ENCODE measurements at places on chromosomes 3 and 15.

GRCh38 chr3:137992592-137992991, 17.4 kb upstream of the CLDN18 start:
- DNase-seq = no peak

GRCh38 chr3:48057521-48057920, 41.3 kb upstream of the MAP4 start:
- no peak for DNase-seq

DNA sequence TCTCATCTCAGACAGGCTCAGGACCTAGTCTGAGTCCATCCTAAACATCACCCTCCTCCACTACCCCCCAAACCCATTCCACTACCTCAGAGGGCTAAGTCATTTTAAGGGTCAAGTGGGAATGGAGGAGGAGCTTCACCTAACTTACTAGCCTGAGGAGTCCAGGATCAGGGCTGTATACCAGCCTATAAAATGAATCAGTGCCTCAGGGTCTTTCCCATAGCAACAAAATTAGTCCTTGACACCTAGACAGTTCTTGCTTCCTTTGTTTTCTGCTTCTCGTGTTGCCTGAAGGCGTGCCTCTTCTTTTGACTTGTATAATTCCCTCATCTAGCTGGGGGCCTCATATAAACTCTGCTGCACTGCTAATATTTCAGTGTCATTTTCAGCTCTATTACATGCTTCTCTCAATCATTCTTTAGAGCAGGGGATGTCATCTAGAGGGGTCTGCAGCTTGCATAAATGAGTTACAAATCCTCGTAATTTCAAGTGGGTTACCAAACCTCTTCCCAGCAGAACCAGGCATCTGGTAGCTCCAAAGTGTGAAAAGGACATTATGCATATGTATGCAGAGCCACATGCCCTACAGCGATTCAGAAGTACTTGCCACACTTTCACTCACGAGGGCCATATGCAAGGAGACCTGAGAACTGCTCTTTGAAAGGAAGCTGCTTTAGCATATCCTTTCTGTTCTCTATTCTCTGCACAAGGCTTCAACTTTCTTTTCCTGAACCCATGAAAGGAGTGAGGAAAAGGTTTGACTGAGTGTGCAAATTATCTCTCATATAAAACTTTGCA, 311.7 kb upstream of the SEMA6D start:
- DNase-seq = no peak

DNA sequence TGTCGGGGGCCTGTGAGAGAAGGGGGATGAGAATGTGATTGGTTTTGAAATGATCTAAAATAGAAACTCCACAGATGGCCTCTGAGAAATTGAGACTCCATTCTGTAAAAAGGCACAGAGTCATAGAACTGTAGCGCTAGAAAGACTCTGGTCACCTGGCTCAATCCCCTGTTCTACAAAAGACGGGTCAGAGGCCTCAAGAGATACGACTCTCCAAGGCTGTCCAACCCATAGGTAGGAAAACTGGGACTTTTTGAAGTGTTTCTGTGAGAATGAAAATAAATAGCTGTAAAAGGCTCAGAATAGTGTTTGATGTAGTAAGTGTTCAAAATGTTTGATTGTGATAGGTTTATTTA, 11.7 kb upstream of the TMC3 start:
- DNase-seq = no peak

DNA sequence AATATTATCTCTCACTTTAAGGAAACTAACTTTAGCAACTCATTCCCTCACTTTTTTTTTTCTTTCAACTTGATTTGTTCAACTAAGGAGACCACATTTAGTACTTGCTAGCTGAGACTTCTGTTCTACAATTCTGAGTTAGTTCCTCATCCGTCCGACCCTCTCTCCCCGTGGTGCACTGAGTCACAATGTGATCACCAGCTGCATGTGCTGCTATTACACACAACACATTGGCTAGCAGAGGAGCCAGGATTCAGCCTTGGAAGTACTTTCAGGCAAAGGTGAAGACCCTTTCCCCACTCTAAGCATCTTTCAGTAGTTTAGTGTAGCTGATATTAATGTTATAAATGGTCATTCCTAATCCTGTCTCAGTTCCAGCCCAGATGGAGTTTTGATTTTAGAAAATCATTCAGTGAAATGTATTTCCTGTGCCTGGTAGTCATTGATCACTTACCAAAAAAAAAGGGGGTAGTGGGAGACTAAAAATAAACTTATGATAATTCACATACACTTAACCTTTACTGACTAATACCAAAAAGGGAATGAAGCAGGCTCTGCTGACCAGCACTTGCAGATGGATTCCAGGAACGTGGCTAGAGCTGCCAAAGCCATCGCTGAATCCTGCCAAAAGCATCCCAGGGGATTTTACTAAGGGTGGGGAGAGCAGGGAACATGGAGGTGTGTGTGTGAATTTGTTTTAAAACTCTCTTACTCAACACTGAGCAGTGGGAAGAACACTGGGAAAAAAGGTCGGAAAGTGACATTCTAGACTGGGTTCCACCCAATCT, 424.8 kb downstream of the LPP start:
- no peak for DNase-seq

- no peak for DNase-seq
Measured at GRCh38 chr3:41467481-41467880, 268.2 kb downstream of the CTNNB1 start.

DNA sequence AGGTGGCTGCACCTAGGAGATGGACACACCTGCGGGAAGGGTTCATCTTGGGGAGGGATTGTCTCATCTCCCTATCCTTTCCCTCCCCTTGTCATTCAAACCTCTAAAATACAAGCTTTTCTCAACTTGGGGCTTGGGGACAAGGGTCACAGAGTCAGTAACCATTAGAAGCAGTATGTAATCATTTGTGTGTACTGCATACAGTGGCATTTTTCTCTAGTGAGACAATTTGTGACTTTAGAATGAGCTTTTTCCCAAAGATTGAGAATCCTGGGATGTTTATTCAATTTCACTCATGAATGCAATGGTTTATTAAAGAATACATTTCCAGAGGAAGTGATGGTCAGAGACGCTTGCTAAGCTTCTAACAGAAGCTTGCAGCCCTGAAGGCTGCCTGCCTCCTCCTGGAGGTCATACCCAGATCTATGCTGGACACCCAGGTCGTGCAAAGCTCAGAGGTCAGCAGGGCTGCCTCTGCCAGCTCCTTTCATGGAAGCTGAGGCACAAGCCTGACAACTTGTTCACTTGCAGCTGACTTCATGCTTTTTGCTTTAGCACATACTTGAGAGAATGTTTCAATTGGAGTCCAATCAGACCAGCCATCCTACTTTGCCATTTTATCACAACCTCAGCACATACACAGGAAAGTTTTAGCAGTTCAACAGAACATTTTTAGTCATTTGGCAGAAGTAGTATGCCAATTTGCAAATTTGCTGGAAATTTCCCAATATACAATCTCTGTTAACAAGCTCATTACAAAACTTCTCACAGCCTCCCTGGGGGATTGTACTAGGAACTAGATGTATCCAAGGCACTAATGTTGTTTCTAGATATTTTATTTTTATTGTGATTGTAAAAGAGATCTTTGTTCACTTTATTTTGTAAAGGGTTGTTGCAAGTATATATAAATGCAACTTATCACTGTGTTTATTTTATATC, 25.6 kb upstream of the ALDH1L1 start:
- no peak for DNase-seq

DNA sequence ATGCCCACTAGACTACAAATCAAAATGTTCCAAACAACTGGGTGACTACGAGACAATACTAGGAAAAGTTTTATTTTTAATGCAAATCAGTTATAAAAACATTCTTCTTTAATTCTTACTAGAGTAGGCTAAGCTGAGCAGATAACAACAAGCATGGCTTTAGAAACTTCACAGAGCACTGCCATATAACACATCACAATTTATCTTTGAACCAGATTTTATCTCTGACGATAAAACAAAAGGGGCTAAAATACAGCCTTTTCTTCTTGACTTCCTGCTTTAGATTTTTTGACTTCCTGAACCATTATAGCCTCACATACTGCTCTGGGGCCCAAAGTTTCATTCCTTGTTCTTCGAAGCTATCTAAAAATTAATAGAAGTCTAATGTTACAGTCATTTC, 25.9 kb downstream of the TBC1D2B start:
- no peak for DNase-seq

- no peak for DNase-seq
Measured at GRCh38 chr3:136632625-136633081, 119.5 kb downstream of the STAG1 start.

DNA sequence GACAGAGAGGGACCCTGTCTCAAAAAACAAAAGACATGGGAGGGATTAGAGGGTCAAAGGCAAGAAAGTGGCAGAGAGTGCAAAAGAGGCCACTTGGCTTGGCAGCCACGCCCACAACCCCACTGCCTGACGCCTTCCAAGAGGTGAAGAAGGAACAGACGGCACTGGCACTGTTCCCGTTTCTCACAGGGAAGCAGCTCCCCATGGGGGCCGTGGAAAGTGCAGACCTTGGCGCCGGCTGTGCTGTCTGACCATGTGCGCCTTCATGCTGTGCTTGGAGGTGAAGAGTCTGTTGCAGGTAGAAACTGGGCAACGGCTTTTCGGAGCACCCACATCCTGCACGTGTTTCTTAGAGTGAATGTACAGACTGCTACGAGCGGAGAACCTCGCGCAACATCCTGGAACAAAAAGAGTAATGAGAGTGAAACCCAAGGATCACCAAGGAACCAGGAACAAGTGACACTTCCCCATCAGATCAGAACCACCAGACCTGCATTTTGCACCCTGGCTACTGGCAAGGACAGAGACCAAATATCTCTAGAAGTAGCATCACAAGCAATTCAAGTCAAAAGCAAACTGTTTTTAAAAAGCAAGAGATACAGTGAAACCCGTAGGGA, 9.7 kb downstream of the ZXDC start:
- DNase-seq = peak; percentile 85

DNA sequence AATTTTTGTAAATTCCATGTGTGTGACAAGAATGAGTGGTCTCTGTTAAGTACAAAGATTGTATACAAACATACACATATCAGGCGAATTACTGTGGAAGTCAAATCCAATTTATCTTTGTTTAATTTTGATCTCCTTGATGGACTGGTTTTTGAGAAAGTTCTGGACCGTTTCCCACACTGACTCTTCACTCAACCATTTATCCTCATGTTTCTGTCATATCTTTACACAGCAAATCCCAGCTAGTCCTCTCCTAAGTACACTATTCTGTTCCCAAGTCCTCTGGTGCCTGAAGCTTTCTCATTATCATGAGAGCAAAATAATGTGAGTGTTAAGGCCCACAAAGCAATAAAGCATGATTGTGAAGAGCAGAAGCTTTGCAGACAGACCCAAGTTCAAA, 189.9 kb downstream of the WNT5A start:
- DNase-seq = no peak

DNA sequence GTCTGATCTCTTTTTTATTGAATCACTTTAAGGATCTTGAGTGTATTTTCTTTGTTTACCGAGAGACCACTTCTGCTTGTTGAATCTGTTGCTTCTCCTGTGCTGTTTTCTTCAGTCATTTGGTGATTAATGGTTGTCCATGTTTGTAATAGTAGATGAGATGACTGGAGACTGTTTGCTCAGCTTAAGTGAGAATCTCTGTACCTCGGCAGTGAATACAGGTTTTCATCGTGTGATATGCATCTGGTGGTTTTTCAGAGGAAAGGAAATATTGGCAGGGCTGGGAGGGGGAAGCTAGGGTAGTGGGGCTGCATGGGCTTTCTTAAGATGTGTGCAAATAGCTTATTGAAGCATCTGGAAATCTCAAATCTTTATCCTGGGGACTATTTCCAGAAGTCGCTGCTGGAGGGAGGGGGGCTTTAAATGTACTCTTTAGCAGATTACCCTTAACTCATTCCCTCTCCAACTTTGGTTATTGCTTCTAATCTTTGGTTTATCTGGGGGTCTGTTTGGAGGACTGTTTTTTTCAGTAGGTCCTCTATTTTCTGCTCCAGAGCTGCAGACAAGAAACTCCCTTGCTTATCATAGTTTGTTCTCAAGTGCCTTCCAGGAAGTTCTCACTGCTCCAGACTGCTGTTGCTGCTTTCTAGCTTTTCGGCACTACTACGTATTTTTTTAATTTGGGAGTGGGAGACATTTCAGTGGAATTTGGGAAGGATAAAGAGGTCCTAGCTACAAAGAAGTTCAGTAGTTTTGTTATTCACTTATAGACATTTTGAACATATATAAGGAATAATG, 19.4 kb downstream of the CMTM8 start:
- DNase-seq = no peak

DNA sequence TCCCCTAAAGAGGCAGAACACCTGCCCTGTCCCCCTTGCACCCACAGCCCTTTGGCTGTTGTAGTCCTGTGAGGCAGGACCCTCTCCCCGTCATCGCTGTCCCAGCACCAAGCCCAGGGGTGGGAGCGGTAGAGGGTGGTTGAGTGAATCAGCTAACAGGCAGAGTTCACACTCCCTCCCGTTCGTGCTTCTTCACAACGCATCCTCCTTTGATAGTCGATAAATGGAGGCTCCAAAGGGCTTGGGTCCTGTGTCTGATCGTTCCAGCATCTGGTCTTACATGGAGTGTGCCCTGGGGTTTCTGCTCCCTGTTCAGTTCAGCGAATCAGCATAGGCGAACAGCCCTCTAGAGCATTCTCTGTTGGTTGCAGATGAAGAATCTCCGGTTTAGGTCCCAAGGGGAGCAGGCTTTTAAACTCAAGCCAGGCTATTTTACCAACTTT, 820 bp upstream of the HMCES start:
- no peak for DNase-seq

DNA sequence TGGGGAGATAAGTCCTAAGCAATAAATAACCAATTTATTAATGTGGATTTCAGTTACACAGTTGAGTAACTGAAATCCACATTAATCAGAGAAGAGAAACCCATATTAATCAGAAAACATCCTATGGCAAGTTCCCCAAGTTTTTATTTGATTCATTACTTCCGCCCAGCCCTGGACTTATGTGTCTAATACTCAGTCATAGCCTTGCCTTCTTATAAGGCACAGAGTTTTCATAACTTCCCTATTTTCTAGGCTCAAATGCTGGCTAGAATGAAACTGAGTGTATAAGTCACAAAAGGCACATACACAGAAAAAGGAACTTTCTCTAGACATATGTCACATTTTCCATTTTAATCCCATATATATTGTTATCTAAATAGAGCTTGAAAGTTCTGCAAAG, 28.8 kb downstream of the CD47 start:
- no peak for DNase-seq

DNA sequence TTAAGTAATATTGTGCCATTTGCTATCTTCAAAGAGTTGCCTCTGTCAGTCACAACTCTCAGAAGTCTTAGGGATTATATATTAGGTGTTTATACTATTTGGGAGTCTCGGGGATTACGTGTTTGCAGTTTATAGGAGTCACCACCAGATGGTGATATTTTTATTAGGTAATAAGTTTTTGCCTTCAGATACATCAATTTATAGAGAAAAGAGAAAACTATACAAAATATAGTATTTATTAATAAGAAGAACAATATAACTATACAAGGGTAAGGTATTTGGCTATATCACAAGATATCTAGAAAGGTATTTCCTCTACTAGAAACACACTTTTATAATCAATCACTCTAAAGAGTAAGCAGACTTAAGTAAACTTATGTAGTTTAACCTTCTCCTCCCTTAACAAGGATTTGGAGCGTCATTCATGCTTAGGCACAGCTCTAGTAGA, 10.7 kb upstream of the DHX36 start:
- peak; percentile 63 for DNase-seq
